ENCODE measurements at places on chromosomes 5 and 9.
A peak's percentile ranks its signal among the peaks of the same experiment; 100 is the strongest.

DNA sequence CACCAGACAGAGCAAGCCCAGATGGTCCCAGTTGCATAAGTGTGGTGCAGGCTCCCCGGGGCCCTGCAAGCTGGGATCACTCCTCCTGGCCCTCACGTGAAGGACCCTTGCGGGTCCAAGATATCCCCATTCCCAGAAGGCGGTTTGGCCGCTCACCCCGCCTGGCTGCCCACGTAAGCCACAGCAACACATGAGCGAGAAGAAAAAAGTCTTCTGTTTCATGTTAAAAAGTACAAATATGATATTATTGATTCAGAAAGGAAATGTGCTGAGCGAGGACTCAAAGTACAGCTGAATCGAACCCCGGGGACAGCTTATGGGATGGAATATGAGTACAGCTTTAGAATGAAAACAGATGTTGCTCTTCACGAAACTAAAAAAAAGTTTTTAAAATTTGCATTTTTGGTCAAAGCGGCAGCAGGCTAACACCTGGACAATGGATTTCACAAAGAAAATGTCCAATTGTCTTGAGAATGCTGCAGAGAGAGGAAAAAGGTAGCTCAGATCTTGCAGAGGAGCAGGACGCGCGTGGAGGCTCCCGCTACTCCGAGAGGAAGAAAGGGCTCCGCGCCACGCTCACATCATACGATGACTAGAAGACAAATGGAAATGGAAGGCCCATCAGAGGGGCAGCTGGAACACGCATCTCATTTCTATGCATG lies 427.6 kb downstream of the IRX1 start:
- no peak for DNase-seq

DNA sequence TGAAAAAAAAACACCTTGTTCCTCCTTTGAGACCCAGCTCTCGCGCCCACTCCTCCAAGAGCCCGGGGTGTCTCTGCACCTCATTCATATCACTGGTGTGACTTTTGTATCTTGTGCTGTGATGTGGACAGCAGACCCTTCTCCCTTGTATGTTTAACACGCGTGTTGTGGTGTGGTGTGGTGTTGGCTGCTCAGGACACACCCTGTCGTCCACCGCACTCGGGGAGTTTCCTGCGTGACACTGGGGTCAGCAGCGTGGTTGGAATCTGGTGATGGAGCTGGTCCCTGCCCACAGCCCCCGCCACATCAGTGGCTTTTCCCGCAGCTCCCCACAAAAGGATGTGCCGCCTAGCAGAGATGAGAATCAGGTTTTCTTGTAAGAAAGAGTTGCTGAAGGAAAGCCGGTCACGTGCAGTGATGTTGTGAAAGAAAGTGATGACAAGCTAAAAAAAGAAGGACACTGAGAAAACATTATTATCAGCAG lies 61.5 kb downstream of the TENT4A start:
- no peak for DNase-seq

- no peak for DNase-seq
Observed at GRCh38 chr5:79694652-79695051, 5.0 kb downstream of the CMYA5 start.

- peak; percentile 81 for DNase-seq
Observed at GRCh38 chr5:850511-851006, at the start of gene ZDHHC11. ZDHHC11 (minus strand) TSS chr5:850986; CDS start chr5:850602, 384 bp downstream.

DNA sequence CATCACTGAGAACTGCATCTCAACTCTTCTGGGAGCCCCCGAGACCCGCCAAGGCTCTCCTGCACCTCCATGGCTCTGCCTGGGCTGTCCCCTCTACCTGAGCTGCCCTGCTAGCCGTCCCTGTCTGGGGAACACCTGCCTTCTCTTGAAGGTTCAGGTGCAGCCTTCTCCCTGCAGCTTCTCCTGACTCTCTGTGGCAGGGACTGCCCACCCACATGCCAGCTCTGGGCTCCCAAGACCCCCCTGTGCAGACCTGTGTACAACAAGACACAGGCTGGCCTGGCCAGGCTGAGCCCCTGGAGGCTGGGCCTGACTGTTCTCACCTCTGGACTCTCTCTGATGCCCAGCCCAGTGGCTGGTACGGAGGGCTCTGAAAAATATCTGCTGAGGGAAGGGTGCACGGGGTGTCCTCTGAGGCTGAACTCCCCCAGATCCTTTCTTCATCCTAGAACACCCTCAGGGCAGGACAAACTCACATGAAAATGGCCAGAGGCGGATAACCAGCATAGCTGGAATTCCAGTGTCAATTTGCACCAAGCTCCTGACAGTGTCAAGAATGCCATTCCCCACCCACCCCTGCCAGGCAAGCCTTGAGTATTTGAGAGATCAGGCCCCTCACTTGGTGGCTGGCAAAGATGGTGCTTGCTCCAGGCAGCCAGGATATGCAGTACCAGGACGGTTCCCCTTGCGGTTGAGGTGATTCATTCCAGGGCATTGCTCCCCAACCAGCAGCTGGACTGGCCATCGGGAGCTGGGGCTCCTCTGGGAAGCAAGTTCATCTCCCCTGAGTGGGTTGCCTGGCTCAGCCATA lies 40.9 kb upstream of the SLC25A51 start:
- no peak for DNase-seq

DNA sequence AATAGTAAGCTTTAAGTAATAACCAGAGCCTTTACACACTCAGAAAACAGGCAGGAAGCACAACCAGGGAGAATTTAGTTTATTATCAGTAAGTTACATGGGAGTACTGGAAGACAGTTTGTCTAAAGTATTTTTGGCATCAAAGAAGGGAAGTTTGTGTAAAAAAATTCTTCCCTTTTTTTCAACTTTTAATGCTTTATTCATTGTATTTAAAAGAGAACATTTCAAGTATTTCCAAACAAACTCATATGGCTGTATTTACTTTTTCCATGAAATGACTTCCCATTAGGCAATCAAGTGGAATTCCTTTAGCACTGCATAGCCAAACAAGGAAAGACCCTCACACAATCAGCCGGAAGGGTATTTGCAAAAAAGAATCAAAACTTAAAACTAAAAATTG lies 26.7 kb downstream of the RNF145 start:
- DNase-seq: no peak

Data from ecto neural progenitor cell (in vitro differentiated cells).